ENCODE measurements at places on chromosomes 11 and 22.

- H3K27ac ChIP-seq: no peak overlapping the region
- H3K4me1 ChIP-seq: peaks cover 5% of the 10 kb centered on the region
- no peak overlapping the region for H3K4me3 ChIP-seq
- no peaks in the 10 kb centered on the region for H3K36me3 ChIP-seq
Observed at GRCh38 chr11:77455740-77456139, 18.2 kb downstream of the PAK1 start.

- H3K27me3 ChIP-seq: no peaks in the 10 kb centered on the region
- no peak overlapping the region for H3K27ac ChIP-seq
- H3K4me1 ChIP-seq: peaks cover 4% of the 10 kb centered on the region
- no peak for DNase-seq
Observed at GRCh38 chr11:122304306-122304705, 188.3 kb upstream of the BLID start.

GRCh38 chr11:106306942-106307341 lies 229.5 kb downstream of the AASDHPPT start:
- H3K36me3 ChIP-seq: no peaks in the 10 kb centered on the region
- no peaks in the 10 kb centered on the region for H3K27me3 ChIP-seq
- no peak overlapping the region for H3K4me3 ChIP-seq
- DNase-seq: no peak
- H3K27ac ChIP-seq: no peak overlapping the region

DNA sequence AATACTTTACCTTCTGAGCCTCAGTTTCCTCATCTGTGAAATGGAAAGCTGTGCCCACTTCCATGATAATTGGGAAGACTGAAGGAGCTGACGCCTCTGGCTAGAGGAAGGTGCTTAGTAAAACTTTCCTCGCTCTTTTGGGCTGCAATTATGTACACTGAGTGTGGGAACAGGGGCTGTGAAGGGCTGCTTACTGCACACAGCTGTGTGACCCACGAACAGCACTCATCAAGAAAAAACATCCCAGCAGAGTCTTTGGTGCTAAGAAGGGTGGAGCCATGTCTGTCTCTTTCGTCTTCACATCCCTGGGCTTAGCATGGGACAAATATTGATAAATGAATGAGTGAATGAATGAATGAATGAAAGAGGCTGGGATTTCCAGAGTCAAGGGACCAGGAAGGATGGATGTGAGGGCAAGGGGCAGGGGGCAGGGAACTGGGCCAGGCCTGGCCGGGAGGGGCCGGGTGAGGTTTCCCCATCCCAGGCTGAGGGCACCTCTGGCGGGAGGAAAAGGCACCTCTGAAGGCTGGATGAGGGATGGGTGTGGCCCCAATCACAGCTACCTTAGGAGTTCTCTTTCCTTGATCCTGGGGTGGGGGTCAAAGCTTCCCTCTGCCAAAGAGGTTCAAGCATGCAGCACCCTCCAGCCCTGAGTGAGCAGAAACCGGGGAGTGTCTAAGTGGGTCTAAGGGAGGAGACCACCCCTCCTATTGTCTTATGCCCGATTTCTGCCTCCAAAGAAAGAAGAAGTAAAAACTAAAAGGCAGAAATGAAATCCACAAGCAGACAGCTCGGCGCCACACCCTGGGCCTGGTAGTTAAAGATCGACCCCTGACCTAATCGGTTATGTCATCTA lies 9.2 kb upstream of the CD5 start:
- DNase-seq: no peak
- peaks cover 2% of the 10 kb centered on the region for H3K4me1 ChIP-seq
- no peak overlapping the region for H3K27ac ChIP-seq
- no peaks in the 10 kb centered on the region for H3K36me3 ChIP-seq
- no peaks in the 10 kb centered on the region for H3K27me3 ChIP-seq

GRCh38 chr11:2540223-2540991 lies 95.6 kb downstream of the KCNQ1 start:
- H3K4me1 ChIP-seq: no peaks in the 10 kb centered on the region
- no peak overlapping the region for H3K4me3 ChIP-seq
- no peak for DNase-seq
- H3K36me3 ChIP-seq: no peaks in the 10 kb centered on the region
- H3K27ac ChIP-seq: no peak overlapping the region

DNA sequence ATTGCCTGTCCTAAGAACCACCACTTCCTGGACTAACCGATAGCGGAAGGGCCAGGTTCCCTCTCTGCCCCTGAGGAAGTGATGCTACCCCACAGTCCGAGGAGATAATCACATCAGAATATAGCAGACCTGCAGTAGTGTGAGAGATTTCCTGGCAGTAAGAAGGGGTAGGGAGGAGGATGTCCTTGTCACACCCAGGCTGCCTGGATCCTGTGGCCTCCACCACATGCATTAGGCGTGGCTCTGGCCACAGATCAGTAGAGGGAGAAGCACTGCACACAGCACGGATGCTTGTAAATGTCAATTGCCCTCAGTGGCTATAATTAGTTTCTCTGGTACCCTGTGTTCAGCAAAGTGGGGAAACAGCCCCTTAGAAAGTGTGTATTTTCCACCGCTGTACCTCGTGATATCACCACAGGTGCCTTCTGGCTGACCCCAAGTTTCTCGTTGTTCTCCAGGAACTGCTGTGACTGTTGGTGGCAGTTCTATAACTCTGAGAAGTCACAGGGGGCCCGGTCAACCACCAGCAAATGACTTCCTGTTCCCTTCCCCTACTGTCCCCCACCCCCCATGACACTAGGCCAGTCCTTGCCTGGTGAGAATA lies 61.8 kb downstream of the UBASH3B start:
- DNase-seq: no peak
- no peaks in the 10 kb centered on the region for H3K27me3 ChIP-seq
- no peak overlapping the region for H3K27ac ChIP-seq
- H3K4me3 ChIP-seq: no peak overlapping the region

GRCh38 chr22:49348631-49349030 lies 479.0 kb downstream of the BRD1 start:
- no peaks in the 10 kb centered on the region for H3K36me3 ChIP-seq
- no peak for DNase-seq
- H3K27ac ChIP-seq: no peak overlapping the region
- no peak overlapping the region for H3K4me3 ChIP-seq

DNA sequence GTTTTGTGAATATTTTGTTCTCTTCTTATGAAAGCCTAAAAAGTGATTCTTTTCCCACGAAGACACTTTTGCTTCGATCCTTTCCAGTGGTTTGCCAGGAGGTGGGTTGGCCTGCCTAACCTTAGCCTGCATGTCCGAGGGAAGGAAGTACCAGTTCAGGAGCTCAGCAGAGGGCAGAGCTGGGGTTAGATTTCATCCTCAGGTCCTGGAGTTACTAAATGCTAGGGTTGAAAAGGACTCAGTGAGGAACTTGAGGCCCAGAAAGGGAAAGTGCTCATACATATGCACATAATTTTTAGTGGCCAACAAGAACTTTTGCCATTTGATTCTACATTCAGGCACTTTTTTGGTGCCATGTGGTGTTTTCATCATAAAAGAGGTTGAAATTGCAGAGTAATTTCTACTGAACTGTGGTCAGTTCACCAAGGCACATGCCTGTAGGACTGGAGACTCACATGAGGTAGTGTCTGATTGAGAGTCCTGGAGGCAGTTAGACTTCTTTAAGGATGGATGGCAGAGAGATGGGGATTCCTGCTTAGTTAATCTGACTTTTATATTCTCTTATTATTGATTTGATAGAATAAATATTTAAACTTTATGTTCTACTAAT lies 36.7 kb downstream of the NCAM1 start:
- DNase-seq: no peak
- no peak overlapping the region for H3K4me3 ChIP-seq
- H3K27me3 ChIP-seq: no peaks in the 10 kb centered on the region
- no peak overlapping the region for H3K27ac ChIP-seq
- H3K36me3 ChIP-seq: no peaks in the 10 kb centered on the region

- no peak overlapping the region for H3K4me3 ChIP-seq
- no peaks in the 10 kb centered on the region for H3K27me3 ChIP-seq
- DNase-seq: no peak
- no peaks in the 10 kb centered on the region for H3K4me1 ChIP-seq
- no peak overlapping the region for H3K27ac ChIP-seq
Observed at GRCh38 chr11:16365581-16366228, 9.4 kb upstream of the SOX6 start.

DNA sequence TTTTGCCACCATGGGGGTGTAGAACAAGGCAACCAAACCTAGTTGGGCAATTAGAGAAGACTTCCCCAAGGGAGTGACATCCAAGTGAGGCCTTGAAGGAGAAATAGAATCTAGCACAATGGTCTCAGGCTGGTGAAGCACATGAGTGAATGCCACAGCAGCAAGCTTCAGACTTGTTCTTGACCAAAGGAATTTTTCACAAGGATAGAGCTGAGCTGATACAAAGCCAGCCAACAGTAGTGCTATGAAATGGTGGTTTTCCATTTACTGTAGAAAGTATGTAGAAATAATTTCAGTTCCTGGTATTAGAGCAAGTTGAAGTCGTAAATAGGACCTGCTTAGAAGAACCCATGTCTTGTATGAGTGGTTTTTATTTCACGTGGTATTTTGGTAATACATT lies 148.3 kb upstream of the RASSF10 start:
- peaks cover 10% of the 10 kb centered on the region for H3K4me1 ChIP-seq
- no peaks in the 10 kb centered on the region for H3K27me3 ChIP-seq
- H3K36me3 ChIP-seq: no peaks in the 10 kb centered on the region
- DNase-seq: no peak
- no peak overlapping the region for H3K4me3 ChIP-seq

GRCh38 chr11:11982461-11982860 lies 26.0 kb downstream of the DKK3 start:
- H3K4me3 ChIP-seq: no peak overlapping the region
- H3K4me1 ChIP-seq: peaks cover 3% of the 10 kb centered on the region
- no peaks in the 10 kb centered on the region for H3K27me3 ChIP-seq
- no peaks in the 10 kb centered on the region for H3K36me3 ChIP-seq
- no peak for DNase-seq

GRCh38 chr11:78417175-78417887 lies at the start of gene GAB2:
TSS of gene GAB2 (minus strand) at chr11:78417820. CDS start at chr11:78417720, 100 bp downstream.
- H3K27me3 ChIP-seq: peaks cover 4% of the 10 kb centered on the region
- no peaks in the 10 kb centered on the region for H3K36me3 ChIP-seq
- DNase-seq: no peak
- no peak within 1 kb of the TSS for H3K27ac ChIP-seq
- H3K4me3 ChIP-seq: peak within 1 kb of the TSS; percentile 81

GRCh38 chr11:95487391-95487790 lies 256.4 kb upstream of the SESN3 start:
- H3K4me3 ChIP-seq: no peak overlapping the region
- H3K27ac ChIP-seq: no peak overlapping the region
- DNase-seq: no peak
- H3K4me1 ChIP-seq: no peaks in the 10 kb centered on the region
- H3K36me3 ChIP-seq: no peaks in the 10 kb centered on the region

DNA sequence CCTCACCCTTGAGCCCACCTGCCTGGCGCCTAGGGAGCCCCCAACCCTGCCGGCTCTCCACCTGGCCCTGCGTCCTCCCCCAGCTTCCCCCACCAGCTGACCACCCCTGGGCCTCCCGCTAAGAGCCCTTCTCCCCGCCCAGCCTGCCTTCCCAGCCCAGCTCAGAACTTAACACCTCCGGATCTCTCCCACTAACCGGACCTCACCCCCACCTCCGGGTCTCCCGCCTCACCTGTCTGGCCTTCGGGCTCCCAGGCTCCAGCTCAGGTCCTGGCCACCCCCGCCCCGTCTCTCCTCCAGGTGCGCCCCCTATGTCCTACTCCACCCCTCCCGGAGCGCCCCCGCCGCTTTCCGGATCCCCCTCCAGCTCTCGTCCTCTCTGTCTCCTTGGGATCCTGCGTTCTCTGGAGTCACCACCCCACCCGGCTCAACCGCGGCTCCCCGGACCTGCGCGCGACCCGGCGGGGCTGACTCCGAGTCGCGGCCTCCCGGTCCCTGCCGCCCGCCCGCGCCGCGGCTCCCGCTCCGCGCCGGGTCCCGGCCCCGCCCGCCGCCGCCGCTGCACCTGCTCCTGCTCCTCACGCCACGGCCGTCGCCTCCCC lies at the start of gene KCNJ11:
Gene KCNJ11, minus strand, starts transcription at position 51 of the 602 bp plus-strand sequence. CDS start 568 bp downstream, outside the sequence.
- H3K4me1 ChIP-seq: 0 out of 2 replicates have a peak, but pooled peaks cover 1% of the 10 kb centered on the region
- peak within 1 kb of the TSS; percentile 80 for H3K4me3 ChIP-seq
- no peak within 1 kb of the TSS for H3K27ac ChIP-seq
- DNase-seq: no peak
- H3K36me3 ChIP-seq: no peaks in the 10 kb centered on the region

DNA sequence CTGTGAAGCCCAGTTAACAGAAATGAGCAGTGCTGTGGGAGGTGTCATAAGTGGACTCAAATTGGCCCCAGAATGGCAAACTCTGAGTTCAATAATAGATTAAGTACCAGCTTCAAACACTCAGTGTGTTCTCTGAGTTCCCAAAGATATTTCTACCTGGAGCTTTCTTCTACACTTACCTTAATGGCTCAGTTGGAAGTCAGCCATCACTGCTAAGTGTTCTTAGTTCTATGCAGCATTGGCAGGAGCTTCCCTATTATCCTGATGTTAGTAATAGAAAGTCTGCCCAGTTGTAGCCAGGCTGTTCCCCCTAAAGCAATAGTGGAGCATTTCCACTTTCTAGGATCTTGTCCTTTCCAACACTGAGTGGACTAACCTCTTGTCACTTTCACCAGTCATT lies 9.7 kb upstream of the PIK3IP1 start:
- no peaks in the 10 kb centered on the region for H3K36me3 ChIP-seq
- H3K27ac ChIP-seq: no peak overlapping the region
- H3K27me3 ChIP-seq: no peaks in the 10 kb centered on the region
- no peak for DNase-seq
